ENCODE measurements at places on chromosomes 7 and 10.

- no peak for DNase-seq
Observed at GRCh38 chr10:43852149-43852548, 203.5 kb upstream of the ZNF32 start.

DNA sequence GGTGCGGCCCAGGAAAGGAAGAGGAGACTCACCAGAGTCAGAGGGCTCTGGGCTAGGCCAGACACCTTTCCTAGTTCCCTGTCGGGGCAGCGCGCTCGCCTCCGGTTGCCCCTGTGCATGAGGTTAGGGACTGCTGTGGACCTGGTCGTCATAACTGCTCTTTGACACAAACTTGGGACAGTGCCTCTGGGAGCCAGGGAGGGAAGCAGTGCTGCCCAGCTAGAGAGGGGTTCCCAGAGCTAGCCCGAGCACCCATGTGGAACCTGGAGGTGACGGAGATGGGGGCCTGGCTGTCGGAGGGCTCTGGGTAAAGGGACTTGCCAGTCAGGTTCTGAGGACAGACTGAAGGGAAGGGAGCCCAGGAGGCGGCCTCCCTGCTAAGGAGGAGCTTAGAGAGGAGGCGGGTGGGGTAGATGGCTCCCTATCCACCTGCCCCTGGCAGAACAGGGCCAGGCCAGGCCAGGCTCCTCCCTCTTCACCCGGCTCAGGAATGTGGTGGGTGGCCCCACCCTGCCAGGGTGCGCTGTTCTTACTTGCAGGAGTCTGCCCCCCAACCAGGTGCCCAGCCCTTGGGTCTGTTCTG, 29.7 kb downstream of the AGAP3 start:
- no peak for DNase-seq

DNA sequence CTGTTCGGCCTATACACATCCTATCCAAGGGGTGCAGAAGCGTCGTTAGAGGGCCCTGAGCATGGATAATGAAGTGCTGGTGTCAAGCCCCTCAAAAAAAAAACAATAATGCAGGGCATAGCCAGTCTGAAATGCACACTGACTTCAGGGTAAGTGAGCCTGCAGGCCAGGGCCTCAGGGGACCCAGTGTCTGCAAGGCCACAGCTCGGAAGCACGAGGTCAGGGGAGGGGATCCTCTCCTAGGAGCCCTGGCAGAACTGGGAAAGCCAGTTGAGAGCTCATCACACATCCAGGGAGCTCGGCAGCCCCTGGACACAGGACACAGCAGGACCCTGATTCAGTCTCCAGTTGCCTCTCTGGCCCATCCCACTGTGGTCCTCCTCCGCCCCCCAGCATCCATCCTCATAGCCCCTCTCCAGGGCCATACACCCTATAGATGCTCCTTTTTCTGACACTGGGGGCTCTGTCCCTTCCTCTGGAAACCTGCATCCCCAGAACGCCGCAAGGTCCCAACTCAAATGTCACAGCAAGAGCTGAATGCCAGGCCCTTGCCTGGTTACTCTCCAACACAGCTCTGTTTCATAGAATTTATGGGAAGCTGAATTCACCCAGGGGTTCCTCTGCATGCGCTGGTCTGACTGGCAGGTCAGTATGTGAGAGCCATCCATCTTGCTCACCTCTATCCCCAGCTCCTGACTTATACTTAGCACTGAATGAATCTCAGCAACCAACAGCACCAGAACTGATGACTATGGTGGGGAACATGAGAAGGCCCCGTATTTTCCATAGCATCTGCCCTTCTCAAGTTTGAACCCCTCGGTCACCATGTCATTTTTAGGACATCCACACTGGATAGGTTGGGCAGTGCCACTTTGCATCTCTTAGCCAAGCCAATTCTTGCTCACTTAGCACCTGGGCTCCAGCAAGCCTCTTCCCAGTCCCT, 717.0 kb upstream of the IGFBP3 start:
- no peak for DNase-seq

DNA sequence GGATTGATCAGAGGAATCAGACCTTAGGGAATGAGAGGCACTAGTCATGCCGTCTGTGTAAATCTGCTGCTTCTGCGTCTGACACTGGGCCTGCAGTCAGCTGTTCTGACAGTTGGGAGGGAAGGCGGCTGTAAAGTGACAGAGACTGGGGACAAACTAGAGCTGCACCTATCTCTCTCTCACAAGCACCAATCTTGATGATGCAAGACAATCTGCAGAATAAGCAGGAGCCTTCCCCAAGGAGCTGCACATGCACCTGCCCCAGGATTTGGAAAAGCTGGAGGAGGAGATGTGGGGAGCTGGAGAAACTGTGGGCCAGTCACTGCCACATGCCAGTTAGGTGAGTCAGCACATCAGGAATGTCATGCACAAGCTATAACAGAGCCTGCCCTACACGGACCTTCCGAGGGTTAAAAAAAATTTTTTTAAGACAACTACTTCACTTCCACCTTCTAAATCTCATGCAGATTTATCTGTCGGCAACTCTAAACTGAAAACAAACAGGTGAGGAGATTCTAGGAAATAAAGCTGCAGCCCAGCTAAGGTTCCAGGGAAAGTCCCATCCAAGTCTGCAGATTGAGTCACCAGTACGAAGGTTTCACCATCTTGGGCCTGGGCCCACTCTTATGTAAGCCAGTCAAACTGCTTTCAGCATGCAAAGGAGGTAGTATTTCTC, 39.2 kb downstream of the ENO4 start:
- no peak for DNase-seq

Measured in NCI-H2227 treated with DMSO at 0.1 percent for 48 hours (cell line).